Right atrium auricular region (tissue), 2 donors: ENCODE measurements at places on chromosomes 4 and X. TPM values are rescaled to one million over a fixed set of nuclear protein-coding genes. Genes with fewer than 3 reads are reported as not detected.

DNA sequence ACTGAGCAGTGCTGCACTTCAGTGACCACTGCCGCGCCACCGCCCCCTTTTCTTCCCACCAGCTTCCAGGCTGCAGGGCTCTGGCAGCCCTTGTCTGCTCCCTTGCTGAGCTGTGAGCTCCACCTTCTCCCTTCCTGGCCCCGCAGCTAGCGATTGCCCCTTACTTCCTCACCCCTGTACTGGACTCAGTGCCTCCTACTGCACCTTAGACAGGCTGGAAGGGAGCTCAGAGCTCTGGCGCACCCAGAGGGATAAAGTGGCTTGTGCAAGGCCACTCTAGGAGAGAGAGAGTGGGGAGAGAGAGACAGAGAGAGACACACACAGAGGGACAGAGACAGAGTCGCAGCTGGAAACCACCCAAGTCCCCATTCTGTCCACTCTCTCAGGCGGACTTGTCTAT lies 6.0 kb downstream of the RASL11B start:
- H3K36me3 ChIP-seq, result peaks cover 12% of the 10 kb centered on the region
- H3K27ac ChIP-seq, result peak overlapping the region; percentile 85
- no peak overlapping the region for H3K4me3 ChIP-seq
- DNase-seq, result no peak
- H3K27me3 ChIP-seq, result no peaks in the 10 kb centered on the region
- H3K4me1 ChIP-seq, result peaks cover 65% of the 10 kb centered on the region

GRCh38 chr4:188727746-188728145 lies 588.5 kb downstream of the TRIML1 start:
- H3K36me3 ChIP-seq, result no peaks in the 10 kb centered on the region
- no peak for DNase-seq
- H3K27ac ChIP-seq, result no peak overlapping the region

- no peaks in the 10 kb centered on the region for H3K4me1 ChIP-seq
- H3K27me3 ChIP-seq, result no peaks in the 10 kb centered on the region
- no peaks in the 10 kb centered on the region for H3K36me3 ChIP-seq
Measured at GRCh38 chr4:157882901-157883300, 289.9 kb downstream of the GASK1B start.

- H3K36me3 ChIP-seq, result no peaks in the 10 kb centered on the region
- no peaks in the 10 kb centered on the region for H3K4me1 ChIP-seq
- H3K27me3 ChIP-seq, result no peaks in the 10 kb centered on the region
- no peak for DNase-seq
Measured at GRCh38 chr4:25632135-25632534, 23.5 kb upstream of the SLC34A2 start.

FGD1 gene
- 5.7 TPM for total RNA-seq

DNA sequence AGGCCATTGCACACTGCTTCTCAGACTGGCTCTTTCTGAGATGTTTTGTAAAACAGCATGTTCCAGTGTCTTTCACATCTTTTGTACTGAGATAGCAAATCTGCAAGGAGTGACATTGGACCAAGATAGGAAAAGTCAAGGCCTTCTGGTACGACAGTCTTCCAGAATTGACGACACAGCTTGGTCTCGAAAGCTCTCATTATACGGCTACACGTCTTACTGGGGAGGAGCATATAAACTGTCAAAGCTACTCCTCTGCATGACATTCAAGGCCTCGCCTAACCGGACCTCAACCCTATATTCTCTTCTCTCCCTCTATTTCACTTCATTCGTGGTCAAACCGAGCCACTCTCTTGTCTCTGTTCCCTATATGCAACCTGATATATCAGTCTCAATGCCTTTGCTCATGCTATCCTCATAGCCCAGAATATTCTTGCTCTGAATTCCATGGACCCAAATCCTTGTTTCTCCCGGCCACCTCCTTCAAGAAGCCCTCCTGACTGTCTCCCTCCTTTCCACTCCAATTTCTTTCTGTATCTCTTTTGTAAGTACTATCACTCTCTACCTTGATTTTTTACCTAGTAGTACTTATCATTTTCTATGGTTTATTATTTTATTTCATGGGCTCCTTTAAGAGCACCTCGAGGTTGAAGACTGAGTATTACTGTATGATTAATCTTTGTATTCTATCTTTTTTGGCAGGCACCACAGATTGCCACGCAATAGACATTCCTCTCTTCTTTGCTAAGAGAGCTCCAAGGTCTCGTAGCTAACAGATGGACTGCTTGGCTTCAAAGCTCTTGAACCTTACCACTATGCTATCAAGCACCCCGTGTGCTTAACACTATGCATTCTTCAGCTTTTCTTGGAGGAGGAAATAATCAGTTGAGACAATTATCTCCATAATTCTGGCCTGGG lies 35.1 kb downstream of the RBM47 start:
- no peak overlapping the region for H3K27ac ChIP-seq
- no peaks in the 10 kb centered on the region for H3K27me3 ChIP-seq
- DNase-seq, result no peak
- no peaks in the 10 kb centered on the region for H3K4me1 ChIP-seq
- no peak overlapping the region for H3K4me3 ChIP-seq

DNA sequence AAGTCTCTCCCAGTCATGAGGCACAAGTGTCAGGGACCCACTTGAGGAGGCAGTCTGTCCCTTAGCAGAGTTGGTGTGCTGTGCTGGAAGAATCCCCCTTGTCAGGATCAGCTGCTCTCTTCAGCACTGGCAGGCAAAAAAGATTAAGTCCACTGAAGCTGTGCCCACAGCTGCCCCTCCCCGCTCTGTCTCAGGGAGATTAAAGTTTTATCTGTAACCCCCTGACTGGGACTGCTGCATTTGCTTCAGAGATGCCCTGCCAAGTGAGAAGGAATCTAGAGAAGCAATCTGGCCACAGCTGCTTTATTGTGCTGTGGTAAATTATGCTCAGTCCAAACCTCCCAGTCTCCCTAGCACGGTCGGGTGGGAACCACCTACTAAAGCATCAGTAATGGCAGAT lies 37.4 kb upstream of the HEPH start:
- no peaks in the 10 kb centered on the region for H3K4me1 ChIP-seq
- no peak overlapping the region for H3K4me3 ChIP-seq
- no peak for DNase-seq
- H3K27ac ChIP-seq, result no peak overlapping the region
- H3K36me3 ChIP-seq, result no peaks in the 10 kb centered on the region
